ENCODE measurements at places on chromosomes 3 and 15.

GRCh38 chr3:123540285-123540684, 44.6 kb downstream of the HACD2 start:
- DNase-seq = no peak

DNA sequence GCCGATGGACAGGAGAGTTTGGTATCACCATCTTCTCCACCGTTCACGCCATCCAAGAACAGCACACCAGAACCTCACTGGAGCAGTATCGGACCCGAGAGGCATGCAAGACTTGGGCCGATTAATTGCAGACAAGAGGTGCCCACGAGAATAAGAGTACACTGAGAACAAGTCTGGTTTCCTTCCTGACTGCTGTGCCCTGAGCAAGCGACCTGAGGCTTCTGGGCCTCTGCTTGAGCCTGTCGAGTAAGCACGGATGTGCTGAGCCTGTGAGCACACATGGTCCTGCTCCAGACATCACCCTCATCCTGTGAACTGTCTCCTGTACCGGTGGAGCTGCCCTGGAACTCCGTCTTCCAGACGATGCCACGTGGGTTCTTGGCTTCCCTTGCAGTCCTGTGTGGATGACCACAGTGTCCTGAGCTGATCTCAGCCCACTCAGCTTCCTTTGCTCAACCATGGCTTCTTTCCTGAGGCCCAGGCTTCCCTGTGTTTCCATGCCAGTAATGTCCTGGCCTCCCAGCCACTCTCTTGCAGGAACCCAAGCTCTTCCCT, 34.3 kb upstream of the SNRPA1 start:
- no peak for DNase-seq

DNA sequence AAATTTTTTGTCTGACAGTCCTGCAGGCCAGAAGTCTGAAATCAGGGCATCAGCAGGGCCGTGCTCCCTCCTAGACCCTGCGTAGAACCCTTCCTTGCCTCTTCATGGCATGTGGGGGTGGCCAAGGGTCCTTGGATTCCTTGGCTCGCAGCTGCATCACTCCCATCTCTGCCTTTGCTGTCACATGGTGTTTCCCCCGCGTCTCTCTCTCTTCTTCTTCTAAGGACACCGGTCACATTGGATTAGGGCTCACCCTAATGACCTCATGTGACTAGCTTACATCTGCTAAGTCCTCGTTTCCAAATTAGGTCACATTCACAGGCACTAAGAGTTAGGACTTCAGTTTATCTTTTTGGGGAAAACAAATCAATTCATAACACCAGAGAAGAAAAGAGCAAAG, 12.0 kb downstream of the SLCO3A1 start:
- DNase-seq = no peak

DNA sequence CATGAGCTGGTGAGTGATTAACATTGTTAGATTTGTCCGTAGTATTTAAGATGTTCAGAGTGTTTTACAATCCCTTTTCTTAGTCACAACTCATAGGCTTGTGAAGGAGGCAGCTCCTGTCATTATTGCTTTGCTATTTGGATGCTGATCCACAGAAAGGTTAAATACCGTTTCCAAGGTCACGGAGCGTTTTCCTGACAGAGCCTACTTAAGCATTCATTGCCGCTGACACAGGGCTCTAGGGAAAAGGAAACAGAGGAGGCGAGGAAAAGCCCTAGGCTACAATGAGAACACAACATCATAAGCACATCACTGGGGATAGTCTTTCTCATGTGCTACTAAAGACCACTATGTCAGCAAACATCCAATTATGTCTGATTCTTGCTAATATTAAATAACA, 38.5 kb upstream of the CPB1 start:
- DNase-seq = no peak

DNA sequence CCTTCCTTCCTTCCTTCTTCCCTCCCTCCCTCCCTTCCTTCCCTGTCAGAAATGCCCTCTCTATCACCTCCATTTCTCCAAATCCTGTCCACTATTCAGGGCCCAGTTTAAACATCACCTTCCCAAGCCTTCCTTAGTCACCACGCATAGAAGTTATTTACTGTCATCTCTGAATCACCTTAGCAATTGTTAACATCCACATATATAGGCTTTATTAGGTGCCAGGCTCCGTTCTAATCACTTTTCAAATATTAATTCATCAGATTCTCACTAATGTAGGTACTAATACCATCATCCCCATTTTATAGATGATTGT, 1.1 kb upstream of the MAGEF1 start:
- DNase-seq = no peak

DNA sequence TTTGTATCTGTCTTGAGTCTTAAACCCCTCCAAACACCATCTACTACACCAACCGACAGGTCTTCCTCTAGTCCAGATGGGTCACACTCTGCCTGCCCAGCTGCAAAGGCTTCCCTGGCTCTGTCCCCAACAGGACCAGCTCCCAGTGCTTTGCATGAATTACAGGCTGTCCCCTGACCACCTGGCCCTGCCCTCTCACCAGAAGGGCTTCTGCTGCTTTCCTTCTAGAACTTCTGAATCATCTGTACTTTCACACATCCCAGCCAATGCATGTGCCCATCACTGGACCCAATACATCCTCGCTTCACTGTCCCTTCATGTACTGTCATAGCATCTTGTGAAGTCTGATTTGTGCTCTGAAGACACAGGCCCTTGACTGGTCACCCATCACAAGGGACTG, 53.6 kb downstream of the HOMER2 start:
- DNase-seq = no peak

- no peak for DNase-seq
These were observed 227.3 kb upstream of the C2CD4B start for GRCh38 chr15:62392376-62392775.

GRCh38 chr15:74242441-74243185, 6.5 kb downstream of the CCDC33 start:
- DNase-seq = no peak

GRCh38 chr15:98292442-98293240, 332.1 kb downstream of the ARRDC4 start:
- DNase-seq = peak; percentile 56

DNA sequence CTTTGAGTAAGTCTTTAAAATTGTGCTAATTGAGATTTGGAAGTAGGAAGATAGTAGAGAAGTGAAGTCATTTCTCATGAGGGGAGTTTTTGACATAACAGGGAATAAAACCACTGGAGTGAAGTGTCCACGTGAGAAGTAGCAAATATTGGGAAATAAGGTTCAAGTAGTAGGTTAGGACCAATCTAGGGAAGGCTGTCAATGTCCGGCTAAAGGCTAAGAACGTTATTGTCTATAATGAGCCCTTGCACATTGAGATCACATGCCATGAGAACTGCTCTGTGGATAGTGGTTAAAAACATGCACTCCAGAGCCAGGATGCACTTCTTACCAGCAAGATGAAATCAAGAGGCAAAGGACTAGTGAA, 459.9 kb upstream of the TPRG1 start:
- DNase-seq = no peak

DNA sequence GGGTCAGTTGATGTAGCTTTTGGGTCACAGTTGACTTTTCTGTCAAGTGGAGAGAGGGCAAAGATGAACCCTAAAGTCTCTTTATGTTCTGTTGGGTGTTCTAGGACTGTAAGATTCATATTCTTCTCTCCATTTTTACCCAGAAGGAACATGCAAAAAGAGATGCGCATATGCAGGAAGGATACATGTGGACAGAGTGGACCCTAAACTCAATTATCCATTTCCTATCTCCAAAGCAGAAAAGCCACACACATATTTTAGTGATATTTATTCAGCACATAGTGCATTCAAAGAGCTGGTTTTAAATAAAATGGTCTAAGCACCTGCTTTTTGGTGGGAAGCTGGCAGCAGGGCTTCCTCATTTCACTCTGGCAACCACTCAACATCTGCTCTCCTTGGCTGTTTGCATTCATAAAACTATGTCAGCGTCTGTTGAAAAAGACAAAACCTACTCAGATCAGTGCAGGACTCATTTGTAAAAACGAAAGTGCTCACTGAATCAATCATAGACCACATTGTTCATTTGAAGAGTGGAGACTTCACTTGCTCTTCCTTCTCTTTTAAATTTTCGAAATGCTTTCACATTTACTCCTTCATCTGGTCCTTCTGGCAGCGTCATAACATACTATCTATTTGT, 96.6 kb downstream of the SEMA6D start:
- peak; percentile 23 for DNase-seq

DNA sequence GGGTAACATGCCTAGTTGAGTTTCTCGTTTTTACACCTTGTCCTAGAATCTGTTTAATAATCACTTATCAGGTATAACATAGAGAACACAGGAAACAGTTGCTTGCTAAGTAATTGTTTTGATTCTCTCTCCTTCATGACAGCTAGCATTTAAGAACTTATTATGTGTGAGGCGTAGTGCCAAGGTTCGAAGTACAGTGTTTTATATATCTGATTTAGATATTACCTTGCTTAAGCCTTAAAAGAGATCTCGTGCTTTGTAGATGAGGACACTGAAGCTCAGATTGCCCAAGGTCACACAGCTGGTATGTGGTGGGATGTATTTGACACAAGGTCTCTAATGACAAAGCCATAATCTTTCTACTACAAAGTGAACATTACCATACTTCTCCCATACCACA, 29.0 kb upstream of the IFT57 start:
- no peak for DNase-seq

- DNase-seq = no peak
These were observed 13.7 kb upstream of the HEG1 start for GRCh38 chr3:125069452-125069851.

All from GM19239 (cell line).